ENCODE measurements at places on chromosomes 6 and 20. TPM values are rescaled to one million over a fixed set of nuclear protein-coding genes. Genes with fewer than 3 reads are reported as not detected.

- no peak for DNase-seq
Observed at GRCh38 chr20:1905693-1906092, 10.5 kb downstream of the SIRPA start.

- DNase-seq = no peak
Observed at GRCh38 chr6:157453131-157453530, 72.1 kb downstream of the ZDHHC14 start.

- DNase-seq = no peak
Observed at GRCh38 chr6:63418741-63419140, 99.0 kb upstream of the LGSN start.

- DNase-seq = peak; percentile 25
Observed at GRCh38 chr6:37483917-37484785, 15.5 kb downstream of the CCDC167 start.

Gene PRR18
- 0.44 TPM for total RNA-seq

Gene EPPIN
- total RNA-seq = not detected

Gene ABHD16B
- total RNA-seq = not detected

Gene PCED1A
- total RNA-seq = 84.6 TPM

All from tibial nerve (tissue), 4 donors.